ENCODE measurements at places on chromosomes 16 and 17.

- no peak for DNase-seq
Observed at GRCh38 chr17:63431618-63431938, 14.5 kb downstream of the CYB561 start.

GRCh38 chr16:9008601-9009260 is 45.0 kb upstream of the USP7 start:
- peak; percentile 21 for DNase-seq

GRCh38 chr17:72022328-72023275 is 98.2 kb upstream of the SOX9 start:
- no peak for DNase-seq

GRCh38 chr17:2083613-2084035 is 28.7 kb downstream of the HIC1 start:
- DNase-seq, result peak; percentile 83

DNA sequence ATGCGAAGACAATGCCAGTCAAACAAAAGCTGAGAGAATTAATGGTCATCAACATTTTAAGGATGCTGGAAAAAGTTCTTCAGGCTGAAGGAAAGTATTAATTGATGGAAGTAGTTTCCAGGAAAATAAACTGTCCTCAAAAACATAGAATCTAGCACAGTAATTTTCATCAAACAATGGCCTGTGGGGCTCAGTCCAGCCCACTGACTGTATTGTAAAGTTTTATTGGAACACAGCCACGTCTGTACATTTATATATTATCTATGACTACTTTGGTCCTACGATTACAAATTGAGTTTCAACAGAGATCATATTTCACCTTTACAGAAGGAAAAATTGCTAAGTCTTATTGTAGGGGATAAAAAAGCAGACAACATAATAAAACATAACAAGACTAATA is 484.5 kb downstream of the KCNJ2 start:
- no peak for DNase-seq

DNA sequence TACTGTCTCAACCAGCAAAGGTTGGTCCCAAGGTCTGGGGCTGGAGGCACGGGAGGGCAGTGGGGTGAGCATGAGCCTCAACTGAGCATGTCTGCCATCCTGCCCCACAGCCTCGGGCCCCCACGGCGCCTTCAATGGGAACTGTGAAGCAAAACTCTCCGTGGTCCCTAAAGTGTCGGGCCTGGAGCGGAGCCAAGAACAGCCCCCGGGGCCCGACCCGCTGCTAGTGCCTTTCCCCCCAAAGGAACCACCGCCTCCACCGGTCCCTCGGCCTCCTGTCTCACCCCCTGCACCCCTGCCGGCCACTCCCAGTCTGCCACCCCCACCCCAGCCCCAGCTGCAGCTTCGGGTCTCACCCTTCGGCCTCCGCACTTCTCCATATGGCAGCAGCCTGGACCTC is 4.2 kb downstream of the FBRS start:
- no peak for DNase-seq

- DNase-seq, result no peak
Observed at GRCh38 chr17:4017377-4017776, 53.1 kb upstream of the ATP2A3 start.

GRCh38 chr16:21982108-21982507 is 18.8 kb downstream of the PDZD9 start:
- no peak for DNase-seq

DNA sequence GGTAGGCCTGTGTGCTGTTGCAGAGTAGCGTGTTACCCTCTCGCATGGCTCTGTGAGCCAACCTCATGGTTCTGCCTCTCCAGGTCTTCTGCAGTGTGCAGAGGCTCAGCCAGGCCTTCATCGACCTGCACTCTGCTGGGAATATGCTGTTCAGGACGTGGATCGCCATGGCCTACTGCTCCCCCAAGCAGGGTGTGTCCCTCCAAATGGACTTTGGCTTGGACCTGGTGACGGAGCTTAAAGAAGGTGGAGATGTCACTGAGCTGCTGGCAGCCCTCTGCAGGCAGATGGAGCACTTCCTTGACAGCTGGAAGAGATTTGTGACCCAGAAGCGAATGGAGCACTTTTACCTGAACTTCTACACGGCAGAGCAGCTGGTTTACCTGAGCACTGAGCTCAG is 75.8 kb upstream of the ENDOV start:
- no peak for DNase-seq

DNA sequence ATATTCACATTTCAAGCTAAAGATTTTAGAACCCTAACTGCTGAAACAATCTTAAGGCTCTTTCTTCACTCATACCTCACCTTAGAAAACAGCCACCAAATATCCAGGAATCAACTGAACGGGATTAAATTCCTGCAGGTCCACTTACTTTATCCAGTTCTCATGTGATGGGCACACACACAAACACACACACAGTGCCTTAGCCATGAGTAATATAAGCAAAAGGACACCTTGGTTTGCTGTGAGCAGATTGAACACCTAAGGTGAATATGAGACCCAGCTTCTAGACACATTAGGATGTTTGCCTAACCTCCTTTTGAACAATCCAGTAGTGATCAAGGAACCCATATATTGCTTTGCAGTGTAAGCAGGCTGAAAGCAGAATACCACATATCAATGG is 81.5 kb downstream of the TUBD1 start:
- no peak for DNase-seq

DNA sequence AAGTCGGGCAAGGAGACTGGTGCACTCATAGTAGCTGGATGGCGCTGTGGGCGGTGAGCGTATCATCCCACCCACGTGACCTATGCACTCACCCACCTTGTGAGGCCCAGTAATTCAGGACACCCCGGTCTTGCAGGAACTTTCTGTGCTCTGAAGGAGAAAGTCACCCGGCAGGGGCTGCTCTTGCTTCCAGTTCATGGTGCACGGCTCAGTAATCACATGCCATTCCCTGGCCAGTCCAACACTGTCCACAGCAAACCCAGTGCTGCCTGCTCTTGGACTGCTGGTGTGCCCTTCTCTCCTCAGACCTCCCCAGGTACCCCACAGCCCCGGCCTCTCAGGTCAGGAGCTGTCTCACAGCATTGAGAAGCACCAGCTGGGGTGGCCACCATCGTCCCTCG is 16.4 kb upstream of the RHBDF2 start:
- DNase-seq, result no peak

DNA sequence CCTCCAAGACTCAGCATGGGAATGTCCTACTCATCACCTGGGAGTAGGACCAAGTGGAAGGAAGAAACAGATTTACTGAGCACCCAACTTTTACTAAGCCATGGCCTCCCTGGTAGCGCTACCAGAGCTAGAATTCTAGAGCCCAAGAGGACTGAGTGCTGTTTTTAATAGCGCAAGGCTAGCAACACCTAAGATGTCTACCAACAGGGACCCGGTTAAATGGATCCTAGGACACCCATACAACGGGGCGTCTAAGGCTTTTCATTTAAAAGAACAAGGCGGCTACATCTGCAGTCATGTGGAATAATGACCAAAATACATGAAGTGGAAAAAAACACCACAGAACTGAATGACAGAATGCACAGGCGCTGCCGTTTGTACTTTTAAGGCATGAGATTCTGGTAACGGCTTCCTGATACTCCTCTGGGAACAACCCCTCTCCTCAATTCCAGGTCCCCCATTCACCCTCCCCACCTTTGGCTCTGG is 5.1 kb downstream of the GGA2 start:
- DNase-seq, result no peak

DNA sequence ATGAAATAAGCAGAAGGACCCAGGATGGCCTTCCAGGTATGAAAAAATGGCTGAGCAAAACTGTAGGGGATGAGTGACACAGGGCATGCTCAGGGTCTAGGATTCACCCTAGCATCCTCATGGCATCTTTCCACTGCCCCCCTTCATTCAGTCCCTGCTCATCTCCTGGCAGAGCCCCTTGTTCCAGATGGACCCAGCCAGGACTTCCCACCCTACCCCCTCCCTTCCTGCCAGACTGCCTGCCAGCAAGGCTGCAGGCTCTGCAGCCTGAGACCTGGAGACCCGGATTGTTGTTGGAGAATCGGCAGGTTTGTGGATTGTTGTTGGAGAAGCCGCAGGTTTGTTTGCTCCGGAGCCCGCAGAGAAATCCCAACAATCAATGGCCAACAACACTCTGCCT is 6.6 kb downstream of the SEZ6 start:
- no peak for DNase-seq

DNA sequence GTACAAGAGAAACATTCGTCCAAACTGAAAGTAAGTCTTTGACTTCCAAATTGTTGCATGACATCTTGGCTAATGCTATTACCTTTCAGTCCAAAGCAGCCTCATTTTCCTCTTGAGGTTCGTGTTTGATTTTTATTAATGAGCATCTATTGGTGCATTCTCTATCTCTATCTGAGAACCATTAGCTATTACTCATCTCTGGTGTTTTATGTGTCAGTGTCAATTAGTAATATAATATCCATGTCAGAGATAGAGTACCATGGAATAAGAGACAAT is 388.1 kb upstream of the GOT2 start:
- no peak for DNase-seq

DNA sequence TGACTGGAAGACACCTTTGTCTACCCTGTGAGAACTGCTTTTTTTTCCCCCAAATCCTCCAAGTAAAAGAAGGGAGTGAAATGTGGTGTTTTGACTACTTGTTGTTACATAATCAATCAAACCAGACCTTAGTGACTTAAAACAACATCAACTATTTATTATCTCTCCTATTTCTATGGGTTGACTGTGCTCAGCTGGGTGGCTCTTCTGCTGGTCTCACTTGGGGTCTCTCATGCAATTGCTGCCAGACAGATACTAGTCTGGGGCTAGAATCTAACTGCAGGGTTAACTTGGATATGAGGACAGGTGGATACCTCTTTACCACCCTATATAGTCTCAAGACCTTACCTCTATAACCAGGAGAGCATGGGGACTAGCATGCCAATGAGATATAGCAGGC is 141.3 kb downstream of the SALL1 start:
- DNase-seq, result no peak

- DNase-seq, result no peak
Observed at GRCh38 chr17:64232466-64233262, 30.4 kb downstream of the TEX2 start.

- no peak for DNase-seq
Observed at GRCh38 chr17:44922136-44922535, 6.8 kb upstream of the GFAP start.

DNA sequence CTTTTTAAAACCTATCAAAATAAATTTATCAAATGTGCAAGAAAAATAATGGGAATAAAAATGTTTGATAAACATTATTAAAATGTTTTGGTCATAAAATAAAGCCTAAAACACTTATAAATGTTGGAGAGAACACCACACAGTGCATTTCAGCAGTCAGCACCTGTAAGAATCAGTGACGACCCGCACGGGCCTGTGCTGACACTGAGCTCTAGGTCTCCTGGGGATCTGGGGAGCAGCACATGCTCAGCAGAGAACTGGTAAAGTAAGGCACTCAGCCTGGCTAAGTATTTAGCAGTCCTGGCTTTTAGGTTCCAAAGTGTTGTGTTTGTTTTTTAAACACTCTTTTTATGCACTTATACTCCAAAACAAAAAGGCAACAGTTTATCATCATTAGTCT is 46.9 kb downstream of the HELZ start:
- DNase-seq, result no peak

DNA sequence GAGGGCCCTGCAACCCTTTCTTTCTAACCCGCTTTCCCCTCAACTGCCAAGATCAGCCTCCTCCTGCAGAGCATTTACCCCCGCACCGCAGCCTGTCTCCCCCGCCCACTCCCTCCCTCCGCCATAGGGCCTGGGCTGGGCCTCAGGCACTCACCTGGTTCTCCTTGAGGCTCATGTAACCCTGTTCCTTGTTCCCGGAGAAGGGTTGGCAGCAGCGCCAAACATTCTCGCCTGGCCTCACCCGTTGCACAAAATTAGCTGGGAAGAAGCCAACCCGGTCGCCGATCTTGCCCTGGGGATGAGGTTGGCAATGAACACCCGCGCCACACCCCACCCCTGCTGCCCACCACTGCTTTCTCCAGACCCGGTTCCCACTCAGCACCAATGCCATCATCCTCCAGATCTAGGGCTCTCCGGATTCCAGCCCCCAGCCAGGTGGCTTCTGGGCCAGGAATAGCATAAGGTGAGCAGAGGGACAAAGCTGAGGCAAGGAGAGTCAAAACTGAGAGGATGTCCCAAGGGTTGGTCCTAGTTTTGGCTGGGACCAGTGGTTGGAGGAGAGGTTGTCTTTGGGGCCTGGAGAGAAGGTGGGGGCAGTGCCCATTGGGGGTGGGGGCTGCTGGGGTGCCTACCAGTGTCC is 12.8 kb downstream of the STAC2 start:
- DNase-seq, result no peak

GRCh38 chr17:60372790-60373483 is 19.0 kb downstream of the USP32 start:
- no peak for DNase-seq

DNA sequence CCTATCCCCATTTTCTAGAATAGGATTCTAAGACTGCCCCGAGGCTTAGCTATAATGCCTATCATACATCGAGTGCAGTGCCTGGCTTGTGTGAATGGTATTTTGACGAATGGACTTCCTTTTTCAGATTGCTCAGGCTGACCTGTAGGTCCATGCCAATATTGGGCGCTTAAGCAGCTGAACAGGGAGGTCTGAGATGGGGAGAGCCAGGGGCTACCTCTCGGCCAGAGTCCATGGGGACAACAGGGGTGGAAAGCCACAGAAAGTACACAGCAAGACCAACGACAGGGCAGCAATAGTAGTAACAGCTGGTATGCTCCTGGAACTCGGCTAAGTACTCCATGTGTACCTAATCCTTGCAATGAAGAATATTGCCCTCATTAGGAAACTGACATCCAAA is 91.7 kb upstream of the WSCD1 start:
- no peak for DNase-seq
